ENCODE measurements at places on chromosomes 1 and 21.

DNA sequence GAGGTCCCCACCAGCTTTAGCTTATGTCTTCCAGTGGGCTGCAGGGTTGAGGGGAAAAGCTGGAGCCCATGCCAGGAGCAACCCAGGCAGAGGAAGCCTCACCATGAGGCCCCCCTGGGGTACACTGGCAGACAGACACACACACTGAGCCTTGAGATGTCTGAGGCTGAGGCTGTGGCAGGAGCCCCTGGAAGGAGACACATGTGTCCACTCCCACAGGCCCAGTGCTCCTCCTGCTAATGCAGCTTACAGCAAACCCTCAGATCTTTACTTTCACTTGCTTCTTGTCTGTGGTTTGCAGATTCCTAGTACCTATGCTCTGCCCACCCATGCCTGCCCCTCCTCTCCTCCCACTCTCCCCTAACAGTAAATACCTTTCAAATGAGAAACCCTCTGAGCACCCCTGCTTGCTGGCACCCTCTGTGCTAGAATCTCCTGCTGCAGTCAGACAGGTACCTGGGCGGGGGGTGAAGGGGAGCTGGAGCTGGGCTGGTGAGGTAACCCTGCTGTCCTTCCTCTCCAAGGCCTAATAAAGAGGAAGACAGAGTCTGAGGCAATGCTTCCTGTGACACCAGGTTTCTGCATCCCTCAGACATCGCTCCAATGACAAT lies 63.4 kb upstream of the NEK2 start:
- peak; percentile 12 for DNase-seq

- DNase-seq = no peak
These were observed 8.1 kb upstream of the NCF2 start for GRCh38 chr1:183598386-183598785.

- DNase-seq = no peak
These were observed 39.0 kb upstream of the IL20 start for GRCh38 chr1:206826394-206826793.

DNA sequence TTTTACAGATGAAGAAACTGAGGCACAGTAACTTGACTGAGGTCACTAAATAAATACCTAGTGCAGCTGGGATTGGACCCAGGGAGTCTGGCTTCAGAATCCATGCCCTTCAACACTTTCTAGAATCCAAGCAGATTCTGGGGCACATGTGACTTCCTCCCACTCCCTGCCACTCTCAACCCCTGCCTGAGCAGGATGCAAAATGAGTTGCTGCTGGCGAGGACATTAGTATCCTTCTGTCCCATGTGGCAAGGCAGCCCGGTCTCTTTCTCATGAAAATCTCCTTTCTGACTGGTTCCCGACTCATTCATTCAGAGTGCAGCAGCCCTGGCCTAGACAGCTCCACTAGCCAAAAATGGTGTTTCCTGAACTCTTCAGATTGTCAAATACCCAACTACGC lies 28.4 kb downstream of the TNNT2 start:
- DNase-seq = no peak

- no peak for DNase-seq
These were observed 58.6 kb upstream of the IRF2BP2 start for GRCh38 chr1:234668577-234668955.

DNA sequence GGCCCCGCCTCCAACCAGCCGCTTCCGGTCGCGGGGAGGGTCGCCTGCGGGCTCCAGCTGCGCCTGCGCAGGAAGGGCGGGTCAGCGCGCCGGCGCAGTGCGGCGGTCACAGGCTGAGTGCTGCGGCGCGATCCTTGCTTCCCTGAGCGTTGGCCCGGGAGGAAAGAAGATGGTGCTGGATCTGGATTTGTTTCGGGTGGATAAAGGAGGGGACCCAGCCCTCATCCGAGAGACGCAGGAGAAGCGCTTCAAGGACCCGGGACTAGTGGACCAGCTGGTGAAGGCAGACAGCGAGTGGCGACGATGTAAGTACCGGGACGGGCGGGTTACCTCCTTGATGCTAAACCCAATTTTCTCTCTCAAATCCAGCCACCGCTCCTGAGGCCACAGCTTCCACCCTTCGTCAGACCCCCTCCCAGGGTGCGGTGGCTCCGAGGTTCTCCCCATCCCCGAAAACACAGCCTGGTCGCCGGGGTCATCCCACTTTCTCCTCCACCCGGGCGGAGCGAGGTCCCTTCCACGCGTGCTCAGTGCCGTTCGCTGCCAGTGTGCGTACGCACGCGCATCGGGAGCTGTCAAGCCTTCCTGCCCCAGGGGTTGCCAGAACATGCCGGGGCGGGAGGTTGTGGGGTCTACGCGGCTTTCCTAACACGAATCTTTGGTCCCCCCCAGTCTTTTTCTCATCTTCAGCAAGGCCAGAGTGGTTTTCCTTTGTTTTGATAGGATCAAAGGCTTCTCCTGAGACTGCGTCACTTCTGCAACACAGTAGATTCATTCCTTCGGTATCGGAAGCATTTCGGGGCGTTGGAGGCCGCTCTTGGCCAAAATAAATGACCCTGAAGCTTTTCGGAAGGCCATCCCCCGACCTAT lies at the start of gene SARS1:
SARS1 (plus strand) TSS at position 95 of the 870 bp plus-strand sequence; CDS start at position 170, 75 bp downstream.
- DNase-seq = peak; percentile 69

DNA sequence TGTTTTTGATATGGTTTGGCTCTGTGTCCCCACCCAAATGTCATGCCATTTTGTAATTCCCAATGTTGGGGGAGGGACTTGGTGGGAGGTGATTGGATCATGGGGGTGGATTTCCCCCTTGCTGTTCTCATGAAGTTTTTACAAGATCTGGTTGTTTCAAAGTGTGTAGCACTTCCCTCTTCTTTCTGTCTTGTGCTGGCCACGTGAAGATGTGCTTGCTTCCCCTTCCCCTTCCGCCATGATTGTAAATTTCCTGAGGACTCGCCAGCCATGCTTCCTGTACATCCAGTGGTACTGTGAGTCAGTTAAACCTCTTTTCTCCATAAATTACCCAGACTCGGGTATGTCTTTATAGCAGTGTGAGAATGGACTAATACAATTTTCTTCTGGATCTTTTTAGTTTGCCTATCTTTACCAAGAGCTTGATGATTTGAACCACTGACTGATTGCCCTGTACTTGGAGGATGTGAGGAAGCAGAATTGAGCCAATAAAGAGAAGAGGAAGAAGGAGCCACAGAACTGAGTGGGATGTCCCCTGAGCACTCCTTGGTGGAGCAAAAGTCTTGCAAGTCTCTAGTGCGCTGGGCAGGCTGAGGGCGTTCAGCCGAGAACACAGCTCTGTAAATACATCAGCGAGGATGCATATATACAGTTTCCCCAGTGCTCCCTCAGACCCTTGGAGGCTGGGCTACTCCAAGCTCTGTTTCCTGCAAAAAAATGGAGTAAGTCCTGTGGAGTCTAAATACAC lies 102.6 kb downstream of the CYYR1 start:
- DNase-seq = no peak

- no peak for DNase-seq
These were observed 8.9 kb upstream of the VPS13D start for GRCh38 chr1:12220890-12221289.

GRCh38 chr1:165737196-165737595 lies 31.5 kb downstream of the TMCO1 start:
- DNase-seq = no peak

GRCh38 chr21:38970765-38971164 lies 165.0 kb downstream of the ETS2 start:
- no peak for DNase-seq

DNA sequence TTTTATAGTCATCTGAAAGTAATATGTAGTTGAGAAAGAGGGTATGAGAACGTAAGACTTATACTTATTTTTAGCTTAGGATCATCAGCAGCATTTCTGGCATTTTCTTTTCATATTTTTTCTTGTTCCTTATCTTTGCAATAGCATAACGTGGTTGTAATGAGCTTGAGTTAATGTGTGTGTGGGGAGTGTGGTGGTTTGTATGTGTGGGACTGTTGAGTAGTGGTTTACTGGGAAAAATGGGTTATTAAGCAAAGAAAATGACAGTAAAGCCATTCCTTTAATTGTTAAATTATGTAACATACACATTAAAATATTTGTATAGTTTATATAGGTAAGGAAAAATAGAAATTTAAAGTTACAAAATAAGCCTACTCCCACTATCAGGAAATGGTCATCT lies 15.2 kb downstream of the PIP5K1A start:
- DNase-seq = no peak

DNA sequence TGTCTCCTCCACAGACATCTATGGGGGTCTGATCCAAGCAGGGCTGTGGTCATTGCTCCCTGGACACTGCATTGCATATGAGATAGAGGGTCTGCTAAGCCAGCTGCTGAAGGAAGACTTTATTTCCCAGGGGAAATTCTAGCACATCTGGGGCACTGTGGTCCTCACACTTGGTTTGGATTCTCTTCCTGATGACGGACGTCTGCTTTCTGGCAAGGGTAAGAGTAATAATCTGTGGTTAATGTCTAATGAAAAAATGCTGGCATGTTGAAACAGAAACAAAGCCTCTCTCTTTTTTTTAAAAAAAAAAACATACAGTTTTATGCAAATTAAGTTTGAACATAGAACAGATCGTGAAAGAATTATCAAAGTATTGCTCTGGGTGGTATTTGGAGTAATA lies 553.9 kb downstream of the DPYD start:
- DNase-seq = no peak

DNA sequence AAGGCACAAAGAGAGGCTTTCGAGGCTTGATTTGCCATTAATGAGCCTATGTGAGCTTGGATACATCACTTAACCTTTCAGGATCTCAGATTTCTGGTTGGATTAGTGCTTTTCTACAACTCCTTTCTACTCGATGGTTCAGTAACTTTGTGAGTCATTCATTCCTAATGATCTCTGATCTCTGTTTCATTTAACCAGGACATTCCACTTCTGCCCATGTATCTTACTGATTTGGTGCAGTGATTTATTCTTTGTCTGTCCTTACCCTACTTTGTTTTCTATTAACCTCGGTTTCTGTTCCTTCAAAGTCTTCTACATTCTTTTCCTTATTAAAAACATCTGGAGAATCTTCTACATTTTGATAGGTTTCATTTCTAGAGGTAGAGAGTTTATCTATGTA lies 94.6 kb upstream of the ZBTB18 start:
- peak; percentile 75 for DNase-seq

GRCh38 chr1:24425922-24426321 lies 10.3 kb downstream of the NIPAL3 start:
- DNase-seq = no peak

GRCh38 chr1:30377230-30378002 lies 346.0 kb downstream of the MATN1 start:
- DNase-seq = no peak

DNA sequence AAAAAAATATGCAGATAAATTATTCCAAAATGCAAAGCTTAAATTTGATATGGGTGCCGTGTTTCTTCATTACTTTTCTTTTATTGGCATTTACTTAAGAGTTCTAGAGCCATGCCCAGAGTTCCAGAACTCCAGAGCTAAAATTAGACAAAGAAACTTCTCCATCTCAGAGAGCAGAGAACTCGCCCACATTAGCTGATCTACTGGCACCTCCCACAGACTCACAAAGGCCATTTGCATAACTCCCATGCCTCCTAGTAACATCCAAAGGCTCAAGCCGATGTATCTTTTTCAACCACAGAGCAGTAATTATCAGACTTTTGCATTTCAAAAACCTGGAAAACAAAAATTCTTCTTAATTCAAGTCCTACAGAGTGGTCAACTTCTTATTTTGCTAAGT lies 323.8 kb upstream of the ST6GALNAC5 start:
- DNase-seq = no peak

GRCh38 chr21:45887120-45887611 lies 94.4 kb upstream of the COL6A1 start:
- DNase-seq = no peak

DNA sequence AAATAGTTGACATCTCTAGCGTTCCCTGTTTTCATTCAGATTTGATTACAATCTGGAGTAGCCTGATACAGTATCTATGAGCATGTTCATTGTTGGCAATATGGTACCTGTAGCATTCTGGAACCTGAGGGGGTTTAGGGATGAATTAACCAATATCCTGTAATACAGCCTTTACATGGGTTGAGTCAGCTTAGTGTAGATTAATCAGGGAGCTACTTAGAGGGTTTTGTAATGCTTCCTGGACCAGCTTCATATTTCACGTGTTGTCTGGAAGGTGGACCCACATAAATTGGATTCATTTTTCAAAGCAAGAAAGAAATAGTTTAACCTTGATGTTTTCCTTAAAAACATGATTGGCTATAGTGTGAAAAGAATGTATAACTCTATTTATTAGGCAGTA lies 3.6 kb downstream of the OTUD3 start:
- DNase-seq = no peak

DNA sequence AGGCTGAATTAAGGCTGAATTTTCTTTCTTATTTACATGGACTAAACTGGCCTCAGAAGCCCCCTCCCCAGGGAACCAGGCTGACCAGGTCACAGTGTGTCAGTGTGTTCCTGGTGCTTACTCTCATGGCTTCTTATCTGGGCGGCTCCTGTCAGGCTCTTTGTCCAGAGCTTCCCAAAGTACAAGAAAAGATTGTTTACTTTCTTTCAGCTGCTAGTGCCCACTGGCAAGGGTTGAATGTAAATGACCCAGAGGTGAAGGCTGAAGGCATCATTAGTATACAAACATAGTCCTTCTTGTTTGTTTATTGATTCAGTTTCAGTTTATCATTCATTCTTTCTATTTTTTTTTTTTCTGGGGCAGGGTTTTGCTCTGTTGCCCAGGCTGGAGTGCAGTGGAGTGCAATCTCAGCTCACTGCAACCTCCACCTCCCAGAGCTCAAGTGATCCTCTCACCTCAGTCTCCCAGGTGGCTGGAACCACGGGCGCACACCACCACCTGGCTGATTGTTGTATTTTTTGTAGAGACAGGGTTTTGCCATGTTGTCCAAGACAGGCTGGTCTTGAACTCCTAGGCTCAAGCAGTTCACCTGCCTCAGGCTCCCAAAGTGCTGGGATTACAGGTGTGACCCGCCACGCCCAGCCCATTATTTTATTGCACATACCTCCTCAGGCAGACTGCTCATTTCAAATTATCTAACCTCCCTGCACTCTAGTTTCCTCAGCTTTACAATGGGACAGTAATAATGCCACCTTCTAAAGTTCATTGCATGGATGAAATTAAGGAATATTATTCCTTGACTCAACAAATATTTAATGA lies 9.8 kb upstream of the KDM4A start:
- no peak for DNase-seq

- peak; percentile 35 for DNase-seq
These were observed at the start of gene MX2 for GRCh38 chr21:41361786-41362604. Gene MX2, plus strand, starts transcription at chr21:41362027. Its CDS starts 14,880 bp downstream, at chr21:41376907.

DNA sequence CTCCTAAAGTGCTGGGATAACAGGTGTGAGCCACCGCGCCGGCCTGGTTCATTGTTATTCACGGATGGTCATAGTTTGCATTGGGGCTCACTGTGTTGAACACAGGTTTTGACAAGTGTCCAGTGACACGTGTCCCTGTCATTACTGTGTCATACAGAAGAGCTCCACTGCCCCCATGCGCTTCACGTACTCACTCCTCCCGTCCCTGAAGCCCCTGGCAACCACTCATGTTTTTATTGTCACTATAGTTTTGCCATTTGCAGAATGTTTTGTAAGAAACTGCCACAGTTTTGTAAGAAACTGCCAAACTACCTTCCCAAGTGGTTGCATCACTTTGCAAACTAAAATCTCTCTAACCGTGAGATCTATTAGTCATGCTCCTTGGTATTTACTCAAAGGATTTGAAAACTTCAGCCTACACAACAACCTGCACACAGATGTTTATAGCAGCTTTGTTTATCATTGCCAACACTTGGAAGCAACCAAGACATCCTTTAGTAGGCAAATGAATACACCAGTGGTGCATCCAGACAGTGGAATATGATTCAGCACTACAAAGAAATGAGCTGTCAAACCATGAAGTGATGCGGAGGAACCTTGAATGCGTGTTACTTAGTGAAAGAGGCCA lies 163.2 kb upstream of the COL6A1 start:
- DNase-seq = peak; percentile 55

GRCh38 chr1:242886137-242886536 lies 361.6 kb upstream of the PLD5 start:
- DNase-seq = peak; percentile 39

GRCh38 chr1:163230827-163231226 lies 28.1 kb upstream of the RGS5 start:
- DNase-seq = no peak

All from RCC 7860 (cell line).